HFFc6 (cell line): ENCODE measurements at places on chromosomes 16 and 17. TPM values are rescaled to one million over a fixed set of nuclear protein-coding genes. Genes with fewer than 3 reads are reported as not detected.

DNA sequence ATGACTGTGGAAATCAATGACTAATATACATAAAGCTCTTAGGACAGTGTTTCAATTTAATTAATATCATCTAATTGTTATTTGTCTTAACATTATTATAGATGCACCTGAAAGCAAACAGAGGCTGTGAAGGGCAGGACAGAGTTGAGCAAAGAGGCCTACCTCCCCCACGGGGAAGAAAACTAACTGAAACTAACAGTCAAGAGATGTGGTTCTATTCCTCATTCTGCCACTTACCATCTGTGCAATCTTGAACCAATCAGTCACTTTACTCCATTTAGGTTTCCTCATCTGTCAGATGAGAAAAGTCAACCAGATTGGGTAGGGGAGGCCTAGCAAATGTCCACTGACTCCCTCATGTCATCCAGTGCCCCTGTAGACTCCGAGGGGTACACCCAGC lies 59.1 kb downstream of the C17orf67 start:
- no peaks in the 10 kb centered on the region; the same call in 1 of the 2 replicates for H3K27me3 ChIP-seq
- H3K36me3 ChIP-seq: peaks cover 5% of the 10 kb centered on the region; the same call in 1 of the 2 replicates
- no peak overlapping the region for H3K4me3 ChIP-seq
- no peak overlapping the region for H3K27ac ChIP-seq

DNA sequence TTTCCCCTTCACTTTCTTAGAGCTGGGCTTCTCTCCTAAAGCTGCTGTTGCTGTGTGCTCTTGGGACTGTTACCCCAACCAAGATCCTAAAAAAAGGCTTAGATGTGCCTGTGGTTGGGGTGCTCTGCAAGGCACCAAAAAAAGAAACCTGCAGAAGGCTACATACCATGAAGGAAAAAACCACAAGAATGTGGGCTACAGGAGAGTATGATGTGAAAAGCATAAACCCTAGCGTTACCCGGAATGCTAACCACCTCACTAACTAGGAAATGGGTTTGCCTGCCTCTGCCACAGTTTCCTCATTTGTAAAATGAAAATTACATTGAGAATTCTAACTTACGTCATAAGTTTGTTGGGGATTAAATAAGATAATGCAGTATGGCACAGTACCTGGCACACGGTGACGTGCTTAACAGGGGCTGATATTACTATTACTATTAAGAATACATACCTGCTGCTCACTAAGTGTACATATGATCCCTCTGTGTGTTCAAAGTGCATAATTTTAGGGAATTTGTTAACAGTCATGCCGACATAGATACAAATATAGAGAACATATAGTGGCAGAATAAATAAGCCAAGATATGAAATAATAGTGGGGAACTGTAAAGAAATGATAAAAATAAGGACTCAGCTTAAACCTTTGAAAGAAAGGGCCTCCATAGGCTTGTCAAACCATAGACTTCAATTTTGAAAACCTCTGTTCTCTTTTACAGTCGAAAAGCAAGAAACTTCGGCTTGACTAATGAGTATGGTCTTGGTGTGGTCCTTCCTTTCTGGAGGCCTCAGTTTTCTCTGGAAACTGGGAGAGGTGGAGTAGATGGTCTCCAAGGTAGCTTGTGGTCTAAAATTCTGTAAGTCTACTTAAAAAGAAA lies 177.8 kb upstream of the TBX2 start:
- H3K27ac ChIP-seq: no peak overlapping the region
- H3K4me1 ChIP-seq: peaks cover 61% of the 10 kb centered on the region
- no peaks in the 10 kb centered on the region for H3K36me3 ChIP-seq
- DNase-seq: no peak
- no peak overlapping the region for H3K4me3 ChIP-seq

DNA sequence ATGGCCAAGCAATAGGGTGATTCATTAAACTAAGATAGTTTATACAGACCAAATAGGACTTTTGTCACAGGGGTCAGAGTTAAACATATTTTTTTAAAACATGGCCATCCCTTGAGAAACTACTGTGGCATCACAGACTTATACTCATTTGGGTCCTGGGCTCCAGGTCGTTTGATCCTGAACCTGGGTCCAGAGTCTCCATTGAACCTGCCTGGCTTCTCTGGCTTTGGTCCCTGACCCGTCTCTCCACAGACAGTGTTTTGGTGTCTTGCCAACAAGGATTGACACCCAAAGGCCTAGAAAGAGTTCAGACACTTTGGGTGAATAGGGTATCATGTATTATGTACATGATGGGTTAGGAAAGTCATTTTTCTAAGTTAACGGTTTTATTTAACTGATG lies 236.7 kb downstream of the PHKB start:
- no peak overlapping the region for H3K4me3 ChIP-seq
- H3K36me3 ChIP-seq: peaks cover 34% of the 10 kb centered on the region
- DNase-seq: no peak
- H3K27me3 ChIP-seq: no peaks in the 10 kb centered on the region

DNA sequence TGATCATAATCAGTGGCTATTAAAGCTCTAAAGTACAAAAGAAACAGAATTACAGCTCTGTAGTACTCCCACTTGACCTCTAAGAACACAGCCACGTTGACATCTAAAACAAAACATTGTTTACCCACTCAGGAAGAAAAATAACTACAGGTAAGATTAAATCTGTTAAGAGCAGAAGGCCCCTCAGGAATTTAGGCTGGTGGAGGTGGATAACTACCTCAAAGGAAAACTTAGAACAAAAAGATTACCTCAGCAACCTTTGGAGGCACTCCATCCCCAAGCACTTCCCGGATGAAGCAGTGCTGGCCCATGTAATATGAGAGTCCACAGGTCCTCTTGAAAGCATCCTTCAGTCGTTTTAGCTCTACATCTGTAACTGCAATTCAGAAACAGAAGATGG lies 46.7 kb downstream of the USP32 start:
- H3K27ac ChIP-seq: no peak overlapping the region
- 0 out of 2 replicates have a peak, but pooled peaks cover 6% of the 10 kb centered on the region for H3K4me1 ChIP-seq
- H3K4me3 ChIP-seq: no peak overlapping the region
- no peaks in the 10 kb centered on the region; the same call in 1 of the 2 replicates for H3K27me3 ChIP-seq

DNA sequence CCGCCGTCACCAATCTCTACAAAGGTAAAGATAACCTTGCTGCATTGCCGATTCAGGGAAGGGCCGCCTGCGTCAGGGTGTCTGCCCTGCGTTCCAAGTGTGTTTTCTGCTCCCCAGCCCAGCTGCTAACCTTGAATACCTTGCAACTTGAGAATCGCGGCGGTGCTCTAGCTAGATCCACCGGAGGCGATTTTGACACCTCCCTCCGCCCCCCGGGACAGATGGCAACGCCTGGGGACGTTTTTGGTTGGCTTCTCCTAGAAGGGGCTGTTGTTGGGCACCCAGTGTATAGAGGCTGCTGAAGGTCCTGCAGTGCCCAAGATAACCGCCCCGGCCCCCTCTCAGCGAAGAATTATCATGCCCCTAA lies 1.5 kb downstream of the HAPSTR1 start:
- H3K4me1 ChIP-seq: peaks cover 41% of the 10 kb centered on the region
- H3K27ac ChIP-seq: peak overlapping the region; percentile 93
- peaks cover 6% of the 10 kb centered on the region for H3K27me3 ChIP-seq
- peaks cover 41% of the 10 kb centered on the region for H3K36me3 ChIP-seq
- H3K4me3 ChIP-seq: peak overlapping the region; percentile 95

GRCh38 chr17:48818361-48818841 lies 1.4 kb upstream of the TTLL6 start:
- no peaks in the 10 kb centered on the region for H3K36me3 ChIP-seq
- no peak for DNase-seq
- peaks cover 33% of the 10 kb centered on the region for H3K27me3 ChIP-seq
- no peak overlapping the region for H3K27ac ChIP-seq
- H3K4me1 ChIP-seq: peaks cover 16% of the 10 kb centered on the region

- no peak overlapping the region for H3K27ac ChIP-seq
- H3K27me3 ChIP-seq: peaks cover 1% of the 10 kb centered on the region; the same call in 1 of the 2 replicates
- DNase-seq: no peak
- H3K4me1 ChIP-seq: no peaks in the 10 kb centered on the region
- no peak overlapping the region for H3K4me3 ChIP-seq
These were observed 28.0 kb upstream of the MAF start for GRCh38 chr16:79628501-79628975.

- H3K4me3 ChIP-seq: no peak overlapping the region
- no peaks in the 10 kb centered on the region for H3K27me3 ChIP-seq
- H3K27ac ChIP-seq: peak overlapping the region; percentile 15; the same call in 1 of the 2 replicates
- H3K4me1 ChIP-seq: peaks cover 31% of the 10 kb centered on the region
- H3K36me3 ChIP-seq: peaks cover 17% of the 10 kb centered on the region
These were observed 28.0 kb downstream of the BLMH start for GRCh38 chr17:30263552-30264333.

The COPS3 gene
- total RNA-seq: 78.2 to 86.1 TPM (median 82.3 TPM) in 3 replicates

The NTN1 gene
- not detected in 2 replicates for total RNA-seq

The PRAC2 gene
- total RNA-seq: not detected in 3 replicates

The HS3ST4 gene
- total RNA-seq: not detected in 2 replicates

DNA sequence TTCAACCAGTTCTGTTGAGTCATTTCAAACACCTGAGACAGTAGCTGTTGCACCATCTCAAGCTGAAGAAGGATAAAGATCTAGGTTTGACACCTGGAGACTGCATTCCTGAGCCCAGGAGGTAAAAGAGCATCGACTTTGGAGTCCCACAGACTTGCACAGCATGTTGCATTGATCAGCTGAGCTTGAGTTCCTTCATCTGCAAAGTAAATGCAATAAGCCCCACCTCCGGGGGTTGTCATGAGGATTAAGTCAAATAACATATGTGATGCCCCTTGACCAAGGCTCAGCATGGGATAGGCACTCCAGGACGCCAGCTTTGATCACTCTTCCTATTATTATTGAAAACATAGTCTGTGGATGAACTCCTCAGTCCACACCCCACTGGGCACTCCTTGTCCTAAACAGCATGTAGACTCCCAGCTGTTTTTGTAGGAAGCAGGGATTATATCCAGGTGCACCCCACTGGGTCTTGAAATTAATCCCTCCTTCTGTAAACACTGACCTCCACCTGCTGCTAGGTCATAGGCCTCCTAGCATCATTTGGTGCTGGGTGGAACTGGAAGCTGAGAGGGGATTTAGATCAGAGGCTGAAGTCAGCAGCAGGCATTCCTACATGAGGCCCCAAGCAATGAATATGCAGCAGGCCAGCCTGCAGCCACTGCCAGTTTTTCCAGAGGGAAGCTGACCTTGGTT lies 259.0 kb downstream of the HS3ST4 start:
- H3K27ac ChIP-seq: no peak overlapping the region
- no peaks in the 10 kb centered on the region for H3K27me3 ChIP-seq
- no peak for DNase-seq
- H3K4me3 ChIP-seq: no peak overlapping the region
- H3K36me3 ChIP-seq: no peaks in the 10 kb centered on the region

DNA sequence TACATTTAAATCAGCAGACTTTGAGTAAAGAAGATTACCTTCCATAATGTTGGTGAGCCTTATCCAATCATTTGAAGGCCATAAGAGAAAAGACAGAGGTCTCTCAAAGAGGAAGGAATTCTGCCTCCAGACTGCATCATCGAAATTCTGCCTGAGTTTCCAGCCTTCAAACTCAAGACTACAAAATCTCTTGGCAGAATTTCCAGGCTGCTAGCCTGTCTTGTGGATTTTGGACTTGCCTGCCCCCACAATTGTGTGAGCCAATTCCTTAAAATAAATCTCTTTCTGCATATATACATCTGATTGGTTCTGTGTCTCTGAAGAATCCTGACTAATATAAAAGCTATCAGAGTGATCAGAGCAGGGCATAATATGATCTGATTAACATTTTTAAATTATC lies 216.6 kb upstream of the CPHXL start:
- no peak overlapping the region for H3K27ac ChIP-seq
- no peak overlapping the region for H3K4me3 ChIP-seq
- H3K27me3 ChIP-seq: no peaks in the 10 kb centered on the region
- no peak for DNase-seq
- no peaks in the 10 kb centered on the region for H3K4me1 ChIP-seq

- no peak for DNase-seq
- H3K4me3 ChIP-seq: no peak overlapping the region
- no peaks in the 10 kb centered on the region for H3K4me1 ChIP-seq
- no peaks in the 10 kb centered on the region; the same call in 1 of the 2 replicates for H3K27me3 ChIP-seq
- no peak overlapping the region for H3K27ac ChIP-seq
These were observed 23.7 kb downstream of the CLEC3A start for GRCh38 chr16:78045865-78046581.

GRCh38 chr16:64468515-64469090 lies 653.3 kb downstream of the CDH11 start:
- H3K36me3 ChIP-seq: no peaks in the 10 kb centered on the region
- no peak overlapping the region for H3K27ac ChIP-seq
- no peak for DNase-seq
- H3K4me1 ChIP-seq: peaks cover 12% of the 10 kb centered on the region
- H3K4me3 ChIP-seq: no peak overlapping the region

DNA sequence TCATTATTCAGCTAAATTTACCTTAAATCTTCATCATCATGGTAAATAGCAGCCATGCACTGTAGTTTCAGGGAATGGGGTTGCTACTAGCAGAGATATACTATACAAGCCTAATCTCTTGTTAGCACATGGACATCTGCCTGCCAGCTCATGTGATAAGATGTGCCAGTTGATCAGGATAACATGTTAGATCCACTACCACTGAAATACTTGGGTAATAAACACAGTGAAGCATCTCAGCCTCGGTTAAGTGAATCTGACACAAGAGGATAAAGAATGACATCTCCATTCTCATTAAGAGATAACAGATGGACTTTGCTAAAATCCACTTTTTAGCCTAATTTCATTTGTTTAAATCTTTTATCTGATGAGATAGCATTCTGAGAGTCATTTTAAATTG lies 256.1 kb downstream of the CDH8 start:
- H3K4me3 ChIP-seq: no peak overlapping the region
- H3K36me3 ChIP-seq: no peaks in the 10 kb centered on the region
- no peaks in the 10 kb centered on the region for H3K27me3 ChIP-seq
- no peak for DNase-seq
- no peaks in the 10 kb centered on the region for H3K4me1 ChIP-seq

GRCh38 chr16:89266521-89267134 lies 49.1 kb downstream of the ZNF778 start:
- H3K27me3 ChIP-seq: peaks cover 10% of the 10 kb centered on the region
- H3K36me3 ChIP-seq: peaks cover 12% of the 10 kb centered on the region
- H3K27ac ChIP-seq: peak overlapping the region; percentile 11; the same call in 1 of the 2 replicates
- DNase-seq: no peak
- H3K4me3 ChIP-seq: no peak overlapping the region
- peaks cover 16% of the 10 kb centered on the region for H3K4me1 ChIP-seq

The PPY gene
- not detected in 3 replicates for total RNA-seq

The GRAPL gene
- not detected in 3 replicates for total RNA-seq

The RND2 gene
- total RNA-seq: 0.33 to 0.46 TPM (median 0.38 TPM) in 3 replicates

GRCh38 chr17:78034429-78035091 lies 76.1 kb downstream of the TNRC6C start:
- peaks cover 46% of the 10 kb centered on the region for H3K4me1 ChIP-seq
- peaks cover 19% of the 10 kb centered on the region; the same call in 1 of the 2 replicates for H3K36me3 ChIP-seq
- peak; percentile 40 for DNase-seq
